ENCODE measurements at places on chromosomes 5 and 9.

DNA sequence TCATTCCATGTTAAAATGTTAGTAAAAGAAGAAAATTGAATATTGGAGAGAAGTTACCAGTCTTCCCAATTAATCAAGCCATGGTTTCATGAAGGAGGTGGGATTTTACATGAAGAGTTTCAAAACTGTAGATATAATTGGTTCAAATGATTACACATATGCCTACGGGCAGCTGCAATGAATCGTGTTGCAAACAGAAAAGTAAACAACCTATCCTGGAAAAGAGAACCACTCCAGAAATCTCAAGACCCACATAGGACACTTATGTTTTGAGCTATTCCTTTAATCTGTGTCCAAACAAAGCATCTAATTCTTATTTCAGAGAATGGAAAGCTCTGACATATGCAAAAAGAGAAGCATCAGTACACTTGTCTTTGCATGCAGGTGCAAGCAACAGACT lies 340.2 kb downstream of the NDUFS4 start:
- no peak for DNase-seq

- no peak for DNase-seq
Measured at GRCh38 chr9:121910491-121911040, 182.5 kb downstream of the TTLL11 start.

GRCh38 chr5:124582561-124582840 lies 163.9 kb downstream of the ZNF608 start:
- DNase-seq: no peak

DNA sequence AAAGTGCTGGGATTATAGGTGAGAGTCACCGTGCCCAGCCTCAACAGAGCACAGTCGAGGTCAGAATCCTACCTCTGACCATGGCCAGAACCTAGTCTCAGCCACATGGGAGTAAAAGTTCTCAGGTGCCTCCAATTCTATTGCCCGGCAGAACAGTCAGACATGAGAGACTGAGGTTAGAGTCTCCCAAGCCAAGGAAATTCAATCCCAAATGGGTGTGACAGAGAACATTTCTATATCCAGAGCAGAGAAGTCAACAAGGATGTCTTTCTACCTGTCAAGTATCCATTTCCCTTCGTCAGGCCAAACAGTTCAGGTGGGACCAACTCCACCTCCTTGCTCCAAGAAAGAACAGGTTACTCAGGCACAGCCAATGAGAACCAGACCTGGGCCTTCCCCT lies 10.5 kb downstream of the ANXA6 start:
- no peak for DNase-seq

DNA sequence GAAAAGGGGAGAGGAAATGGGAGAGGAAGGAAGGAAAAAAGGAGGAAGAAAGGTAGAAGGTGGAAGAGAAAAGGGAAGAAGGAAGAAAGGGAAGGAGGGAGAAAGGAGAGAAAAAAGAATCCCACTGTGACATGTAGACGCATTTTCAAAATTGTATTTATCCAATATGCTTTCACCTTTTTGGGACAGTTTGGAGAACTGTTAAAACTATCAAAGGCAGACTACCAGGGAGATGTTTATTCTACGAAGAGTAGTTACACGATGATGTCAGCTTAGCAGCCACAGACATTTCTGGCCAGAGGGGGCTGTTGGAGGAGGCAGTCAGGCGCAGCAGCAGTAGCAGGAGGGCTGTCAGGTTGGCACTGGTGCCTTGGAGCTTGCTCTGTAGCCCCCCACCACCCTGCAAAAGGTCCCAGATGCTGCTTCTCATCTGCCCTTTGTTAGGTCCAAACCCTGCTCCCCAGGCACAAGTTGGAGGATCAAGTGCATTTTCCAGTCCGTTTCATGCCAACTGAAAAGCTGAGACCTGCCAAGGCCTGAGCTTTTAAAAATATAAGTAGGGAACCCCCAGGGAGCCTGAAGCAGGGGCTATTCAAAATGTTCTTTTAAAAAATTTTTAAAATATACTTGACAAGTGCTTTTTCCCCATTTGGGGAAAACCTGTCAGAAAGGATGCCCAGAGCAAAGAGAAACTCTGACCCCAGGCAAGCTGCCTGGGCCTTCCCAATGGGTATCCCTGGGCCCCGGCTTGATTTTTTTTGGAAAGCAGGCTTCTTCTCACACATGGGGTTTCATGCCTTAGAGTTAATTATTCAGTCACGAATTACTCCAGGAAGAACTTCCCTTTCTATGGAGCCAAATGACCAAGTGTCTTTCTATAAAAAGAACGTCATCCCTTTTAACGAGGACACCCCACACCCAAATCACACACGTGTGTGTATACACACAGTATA lies 203.3 kb downstream of the SLIT3 start:
- no peak for DNase-seq

DNA sequence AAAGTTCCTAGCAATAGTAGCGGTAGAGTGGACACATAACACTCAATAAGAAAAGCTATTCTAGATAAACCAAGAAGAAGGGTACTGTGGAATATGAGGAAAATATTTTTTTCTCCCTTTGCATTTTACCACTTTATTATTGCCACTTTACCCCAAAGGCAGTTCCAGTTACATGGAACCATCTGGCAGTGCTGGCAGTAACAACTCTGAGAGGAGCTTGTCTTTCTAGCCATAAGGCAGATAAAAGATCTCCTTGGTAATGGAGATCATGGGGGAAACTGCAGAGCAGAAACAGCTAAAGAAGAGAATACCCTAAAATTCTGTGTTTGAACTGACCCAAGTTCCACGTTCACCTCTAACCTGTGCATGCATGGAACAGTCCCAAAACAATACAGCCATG lies 38.5 kb downstream of the UBTD2 start:
- DNase-seq: no peak

GRCh38 chr9:107348836-107349235 lies 65.8 kb downstream of the RAD23B start:
- DNase-seq: no peak

DNA sequence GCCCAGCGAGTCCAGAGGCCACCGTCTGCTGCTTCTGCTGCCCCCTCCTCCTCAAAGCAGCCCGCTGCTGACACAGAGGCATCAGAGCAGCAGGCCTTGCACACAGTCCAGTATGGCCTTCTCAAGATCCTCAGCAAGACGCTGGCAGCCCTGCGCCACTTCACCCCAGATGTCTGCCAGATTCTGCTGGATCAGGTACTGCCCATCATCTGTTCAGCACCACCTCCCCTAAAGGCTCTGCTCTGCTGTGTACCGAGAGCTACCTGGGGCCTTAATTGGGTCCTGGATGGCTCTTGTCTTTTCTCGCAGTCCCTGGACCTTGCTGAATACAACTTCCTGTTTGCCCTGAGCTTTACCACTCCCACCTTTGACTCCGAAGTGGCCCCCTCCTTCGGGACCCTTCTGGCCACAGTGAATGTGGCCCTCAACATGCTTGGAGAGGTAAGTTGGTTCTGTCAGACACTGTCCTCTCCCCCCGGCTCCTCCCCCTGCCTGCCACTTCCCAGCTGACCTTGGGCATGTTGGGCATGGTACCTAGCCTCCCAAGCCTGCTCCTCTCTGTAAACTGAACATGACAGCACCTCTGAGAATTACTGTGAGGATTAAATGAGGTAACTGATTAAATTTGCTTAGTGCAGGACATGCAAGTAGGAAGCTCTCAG lies 22.7 kb downstream of the SH3GLB2 start:
- DNase-seq: no peak

DNA sequence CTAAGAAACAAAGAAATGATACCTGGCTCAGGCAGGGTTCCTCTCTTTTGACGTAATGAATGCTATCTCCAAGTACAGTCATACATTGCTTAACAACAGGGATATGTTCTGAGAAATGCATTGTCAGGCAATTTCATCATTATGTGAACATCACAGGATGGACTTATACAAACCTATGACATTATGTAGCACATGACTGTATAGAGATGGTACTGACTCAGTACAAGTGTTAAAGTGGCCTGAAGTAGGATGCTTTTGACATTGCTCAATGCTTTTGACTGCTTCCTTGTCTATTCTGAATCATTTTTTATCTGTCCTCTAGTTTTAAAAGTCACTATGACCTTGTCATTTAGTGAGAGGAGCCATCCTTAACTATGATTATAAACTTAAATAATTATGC lies 147.6 kb downstream of the NR2F1-AS1 start:
- DNase-seq: peak; percentile 91

DNA sequence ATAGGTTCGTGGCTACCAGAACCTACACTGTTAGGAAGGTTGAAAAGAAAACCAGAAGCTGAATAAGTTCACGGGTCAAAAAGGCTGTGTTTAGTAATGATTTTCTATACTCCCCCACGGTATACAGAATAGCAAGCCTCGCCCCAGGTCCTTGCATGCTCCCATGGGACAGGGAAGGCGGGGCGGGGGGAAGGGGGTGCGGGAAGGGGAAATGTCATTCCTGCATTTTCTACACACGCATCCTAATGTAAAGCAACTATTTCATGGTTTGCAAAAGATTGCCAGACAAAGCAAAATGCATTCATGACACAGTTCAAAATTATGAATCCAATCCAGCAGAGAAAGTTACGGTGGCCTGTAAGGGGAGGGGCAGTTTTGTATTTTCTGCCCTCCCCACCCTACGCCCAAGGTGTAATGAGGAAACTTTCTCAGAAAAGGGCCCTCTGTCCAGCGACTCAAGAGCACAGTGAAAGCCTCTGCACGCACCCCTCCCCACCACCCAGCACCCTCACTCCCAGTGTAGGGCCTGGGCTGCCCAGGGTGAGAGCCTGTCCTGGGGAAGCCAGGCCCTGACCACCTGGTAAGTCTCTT lies 105.2 kb downstream of the ROR2 start:
- no peak for DNase-seq

DNA sequence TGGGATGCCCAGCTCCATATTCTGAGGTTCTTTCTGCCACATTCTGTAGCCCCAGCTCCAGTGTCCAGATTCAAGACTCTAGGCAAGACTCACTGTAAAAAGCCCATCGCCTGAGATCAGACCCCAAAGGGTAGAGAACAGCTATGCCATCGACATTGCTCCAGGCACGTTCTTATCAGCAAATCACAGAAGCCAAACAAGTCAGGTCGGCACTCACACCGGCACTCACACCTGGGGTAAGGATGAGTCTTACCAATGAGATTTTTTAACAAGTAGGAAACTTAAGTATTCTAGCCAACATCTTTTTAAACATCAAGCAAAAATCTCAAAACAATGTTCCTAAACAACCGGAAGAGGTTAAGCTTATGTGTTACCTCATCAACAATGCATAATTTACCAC lies 2.4 kb downstream of the CDKN2AIPNL start:
- DNase-seq: no peak

GRCh38 chr5:138241688-138242571 lies 28.8 kb upstream of the CDC23 start:
- no peak for DNase-seq

DNA sequence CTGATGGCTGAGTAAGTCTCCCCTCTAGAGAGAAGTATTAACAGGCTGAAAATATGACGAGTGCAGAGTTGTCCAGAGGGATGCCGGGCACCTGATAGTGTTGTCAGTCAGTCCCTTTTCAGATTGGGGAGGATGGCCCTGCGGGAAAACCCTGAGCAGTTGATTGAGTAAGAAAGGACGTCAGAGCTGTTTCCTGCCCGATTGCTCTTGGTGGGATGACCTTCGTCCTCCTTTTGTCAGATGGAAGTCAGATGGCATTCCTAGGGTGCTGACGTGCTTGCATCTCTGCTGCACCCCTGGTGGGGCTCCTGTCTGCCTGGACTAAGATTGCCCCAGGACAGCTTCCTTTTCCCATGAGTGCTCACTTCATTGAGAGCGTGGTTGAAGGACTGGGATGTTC lies 9.8 kb downstream of the ZNF354B start:
- DNase-seq: no peak

GRCh38 chr9:134317790-134318414 lies 8.4 kb upstream of the RXRA start:
- no peak for DNase-seq

GRCh38 chr5:160064417-160064810 lies 54.8 kb downstream of the PWWP2A start:
- DNase-seq: no peak

DNA sequence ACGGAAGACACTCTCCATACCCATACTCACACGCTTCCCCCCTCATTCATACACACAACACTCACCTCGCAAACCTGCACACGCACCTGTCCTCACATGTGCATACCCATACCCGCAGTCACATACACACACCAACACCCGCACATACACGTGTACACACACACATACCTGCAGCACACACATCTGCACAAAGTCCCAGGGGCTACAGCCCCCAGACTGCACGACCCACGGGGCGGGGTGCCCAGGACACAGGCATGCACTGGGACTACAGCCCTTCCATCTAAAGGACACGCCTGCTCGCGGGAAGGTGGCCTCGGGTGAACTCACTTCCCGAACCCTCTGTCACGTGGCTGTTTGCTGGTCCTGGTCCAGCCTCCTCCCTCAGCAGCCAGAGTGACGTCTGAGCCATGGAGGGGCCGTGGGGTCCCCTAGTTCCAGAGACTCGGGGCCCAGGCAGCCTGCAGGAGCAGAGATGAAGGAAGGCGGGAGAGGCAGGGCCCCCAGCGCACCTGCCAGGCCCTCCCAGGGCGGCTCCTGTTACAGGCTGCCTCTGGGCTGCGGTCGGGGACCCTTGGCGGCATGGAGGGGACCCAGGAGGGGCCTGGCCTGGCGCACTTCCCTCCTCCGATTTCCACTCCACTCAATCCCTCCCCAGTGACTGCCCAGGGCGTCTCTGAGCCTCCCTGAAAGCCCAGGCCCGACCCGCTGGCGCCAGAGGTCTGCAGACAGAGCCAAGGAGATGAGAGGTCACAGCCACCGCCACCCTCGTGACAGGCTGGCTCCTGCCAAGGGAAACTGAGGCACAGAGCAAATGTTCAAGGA lies 8.1 kb downstream of the SLC12A7 start:
- DNase-seq: no peak

DNA sequence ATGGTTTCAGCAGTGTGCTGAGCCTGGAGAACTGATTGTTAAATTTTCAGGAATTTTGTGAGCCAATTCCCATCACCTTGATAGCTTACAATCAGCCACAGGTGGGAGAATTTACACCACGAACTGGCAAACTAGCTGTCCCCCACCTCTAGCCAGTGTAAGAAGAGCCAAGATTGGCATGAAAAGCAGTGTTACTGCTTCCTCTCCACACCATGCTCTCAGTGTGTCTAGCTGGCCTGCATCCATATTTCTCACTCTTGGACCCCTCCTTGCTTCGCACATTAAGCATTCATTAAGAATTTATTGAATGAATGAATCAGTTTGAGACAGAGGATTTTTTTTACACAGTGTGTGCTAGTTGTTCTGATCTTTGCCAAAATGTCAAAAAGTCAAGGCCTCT lies 36.7 kb upstream of the MAN2A1 start:
- DNase-seq: no peak
